ENCODE measurements at places on chromosomes 1 and 21.

- no peak for DNase-seq
Observed at GRCh38 chr1:110850145-110850544, 22.8 kb upstream of the CD53 start.

DNA sequence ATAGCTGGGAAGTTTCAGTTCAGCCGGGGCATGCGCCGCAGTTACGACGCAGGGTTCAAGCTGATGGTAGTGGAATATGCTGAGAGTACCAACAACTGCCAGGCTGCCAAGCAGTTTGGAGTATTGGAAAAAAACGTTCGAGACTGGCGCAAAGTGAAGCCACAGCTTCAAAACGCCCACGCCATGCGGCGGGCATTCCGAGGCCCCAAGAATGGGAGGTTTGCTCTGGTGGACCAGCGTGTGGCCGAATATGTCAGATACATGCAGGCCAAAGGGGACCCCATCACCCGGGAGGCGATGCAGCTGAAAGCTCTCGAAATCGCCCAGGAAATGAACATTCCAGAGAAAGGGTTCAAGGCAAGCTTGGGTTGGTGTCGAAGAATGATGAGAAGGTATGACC is 9.9 kb downstream of the POGK start:
- no peak for DNase-seq

DNA sequence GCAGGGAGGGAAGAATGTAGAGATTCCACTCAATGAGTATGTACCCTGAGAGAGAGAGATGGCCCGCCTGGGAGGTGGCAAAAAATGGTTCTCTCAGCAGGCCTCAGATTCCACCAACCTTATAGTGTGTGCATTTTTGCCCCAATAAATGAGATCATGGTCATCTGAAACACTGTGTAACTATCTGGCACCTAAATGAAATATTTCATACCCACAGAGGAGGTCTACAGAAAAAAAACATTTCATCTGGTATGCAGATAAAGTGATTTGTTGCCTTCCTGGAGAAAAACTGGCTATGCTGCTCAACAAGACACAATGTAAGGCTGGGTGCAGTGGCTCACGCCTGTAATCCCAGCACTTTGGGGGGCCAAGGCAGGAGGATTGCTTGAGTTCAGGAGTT is 4.9 kb downstream of the TMCO2 start:
- DNase-seq: no peak

DNA sequence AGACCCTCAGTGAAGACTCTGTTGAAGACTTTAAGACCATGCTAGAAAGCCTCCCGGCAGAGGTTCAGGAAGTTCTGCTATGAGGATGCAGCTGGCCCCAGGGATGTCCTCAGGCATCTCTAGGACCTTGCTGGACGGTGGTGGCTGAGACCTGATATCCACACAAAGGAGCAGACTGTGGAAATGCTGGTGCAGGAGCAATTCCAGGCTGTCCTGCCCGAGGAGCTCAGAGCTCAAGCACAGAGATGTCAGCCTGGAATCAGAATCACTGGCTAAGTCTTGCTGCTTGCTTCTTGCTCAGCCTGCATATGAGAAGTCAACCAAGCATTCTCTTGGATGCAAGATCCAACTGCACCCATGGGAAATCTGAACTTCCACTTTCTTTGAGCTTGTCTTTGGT is 22.0 kb upstream of the CDC42 start:
- DNase-seq: no peak

GRCh38 chr1:158039380-158039779 is 45.9 kb downstream of the KIRREL1 start:
- no peak for DNase-seq

DNA sequence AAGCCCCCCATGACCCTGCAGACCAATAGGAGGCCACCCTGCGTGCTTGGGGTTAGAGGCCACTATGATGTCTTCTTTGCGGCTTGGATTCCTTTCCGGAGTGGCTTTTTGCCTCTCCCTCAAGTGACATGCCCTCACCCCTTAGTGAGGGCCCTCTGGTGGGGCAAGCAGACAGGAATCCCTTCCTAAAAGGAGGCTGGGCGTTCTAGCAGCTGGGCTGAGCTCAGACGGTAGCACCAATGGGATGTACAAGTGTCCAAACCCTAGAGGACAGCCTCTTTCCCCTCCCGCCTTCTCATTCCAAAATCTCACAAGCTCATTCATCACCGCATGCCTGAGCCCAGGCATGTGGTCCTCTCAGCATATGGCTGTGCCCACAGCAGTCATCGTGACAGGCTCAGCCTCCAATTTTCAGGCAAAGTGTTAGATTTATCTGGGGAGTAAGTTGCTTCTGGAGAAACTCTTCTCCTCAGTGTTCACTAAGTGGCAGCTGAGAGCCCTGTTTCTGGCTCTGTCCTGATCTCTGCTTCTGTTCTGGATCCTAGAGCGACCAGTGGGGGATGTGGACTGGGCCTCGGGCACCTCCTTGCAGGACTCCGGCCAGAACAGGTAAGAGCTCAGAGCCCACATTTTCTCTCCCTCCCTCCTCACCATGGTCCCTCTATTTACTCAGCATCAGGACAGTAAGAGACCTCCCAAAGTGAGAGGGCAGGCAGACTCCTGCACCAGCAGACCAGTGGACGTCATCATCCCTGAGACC is 4.8 kb downstream of the KIAA1614 start:
- DNase-seq: no peak

Data from GM12891 (cell line).